ENCODE measurements at places on chromosomes 4 and X. TPM values are rescaled to one million over a fixed set of nuclear protein-coding genes. Genes with fewer than 3 reads are reported as not detected.

TRMT2B gene
- polyA plus RNA-seq = 12.1 TPM

XAGE5 gene
- polyA plus RNA-seq = not detected

IL2RG gene
- polyA plus RNA-seq = 0.26 TPM

ADH4 gene
- not detected for polyA plus RNA-seq

CXCL3 gene
- 6.3 TPM for polyA plus RNA-seq

SPANXN4 gene
- polyA plus RNA-seq = not detected

- no peak for DNase-seq
Observed at GRCh38 chr4:158422546-158422945, 99.1 kb upstream of the RXFP1 start.

DNA sequence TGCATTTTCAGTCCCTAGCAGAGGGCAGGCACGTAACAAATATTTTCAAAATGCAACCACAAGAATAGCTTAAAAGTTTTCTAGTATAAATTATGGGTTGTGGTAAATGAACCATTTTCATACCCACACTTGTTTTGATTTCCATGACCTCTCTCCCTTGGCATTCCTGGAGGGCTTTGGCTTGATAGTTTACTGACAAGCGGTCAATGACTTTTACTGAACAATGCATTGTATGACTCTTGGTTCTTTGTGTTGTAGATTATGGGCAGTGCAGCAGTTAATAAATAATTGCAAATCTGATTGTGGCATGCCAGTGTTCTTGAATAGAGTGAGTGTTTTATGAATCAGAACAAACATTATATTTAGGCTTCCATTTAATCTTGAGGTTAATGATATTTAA, 285.2 kb upstream of the ARX start:
- DNase-seq = no peak

DNA sequence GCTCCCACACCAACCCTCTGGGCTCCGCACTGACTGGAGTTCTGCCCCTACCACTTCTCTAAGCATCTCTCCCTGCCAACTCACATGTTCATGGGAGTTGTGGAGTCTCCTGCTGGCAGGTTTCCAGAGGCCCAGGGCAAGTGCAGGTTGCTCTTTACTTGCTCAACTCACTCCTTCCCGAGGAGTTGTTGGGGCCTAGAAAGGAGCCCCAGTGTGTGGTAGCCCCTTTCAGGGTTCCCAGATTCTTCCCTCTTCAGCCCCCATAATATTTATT, 52.5 kb downstream of the POF1B start:
- DNase-seq = no peak

GRCh38 chrX:129791961-129792570, 12.3 kb downstream of the SASH3 start:
- DNase-seq = no peak

DNA sequence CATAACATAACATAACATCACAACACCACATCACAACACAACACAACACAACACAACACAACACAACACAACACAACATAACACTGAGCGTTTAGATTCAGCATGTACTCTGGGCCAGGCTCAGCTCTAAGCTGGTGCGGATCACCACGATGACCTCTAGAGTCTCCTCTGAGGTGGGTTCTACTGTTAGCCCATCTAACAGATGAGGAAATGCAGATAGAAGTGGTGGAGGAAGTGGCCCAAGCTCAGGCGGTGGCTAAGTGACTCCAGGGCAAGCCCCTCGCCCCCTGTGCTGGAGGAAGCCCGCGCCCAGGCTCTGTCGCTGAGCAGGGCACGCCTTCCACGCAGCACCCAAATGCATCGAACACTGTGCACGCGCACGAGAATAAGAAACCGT, 45.3 kb upstream of the CDKN2AIP start:
- DNase-seq = no peak

GRCh38 chr4:146646593-146647325, 8.1 kb downstream of the POU4F2 start:
- no peak for DNase-seq

DNA sequence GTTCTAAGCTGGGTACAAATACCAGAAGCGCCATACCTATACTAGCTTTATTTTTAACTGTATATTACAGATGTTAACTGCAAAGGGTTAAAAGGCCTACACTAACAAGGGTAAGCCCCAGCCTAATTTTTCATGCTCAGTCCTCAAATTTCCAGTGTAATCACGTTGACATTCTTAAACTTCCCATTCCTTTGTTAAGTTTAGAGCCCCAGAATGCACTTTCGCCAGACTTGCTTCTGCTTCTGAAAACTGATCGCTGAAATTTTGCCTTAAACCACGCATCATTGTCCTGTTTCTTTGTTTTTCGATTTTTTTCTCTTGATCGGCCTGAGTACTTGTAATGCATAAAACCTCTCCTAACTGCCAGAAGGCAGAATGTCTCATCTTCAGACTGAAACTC, 2141.9 kb upstream of the AGA start:
- DNase-seq = no peak

DNA sequence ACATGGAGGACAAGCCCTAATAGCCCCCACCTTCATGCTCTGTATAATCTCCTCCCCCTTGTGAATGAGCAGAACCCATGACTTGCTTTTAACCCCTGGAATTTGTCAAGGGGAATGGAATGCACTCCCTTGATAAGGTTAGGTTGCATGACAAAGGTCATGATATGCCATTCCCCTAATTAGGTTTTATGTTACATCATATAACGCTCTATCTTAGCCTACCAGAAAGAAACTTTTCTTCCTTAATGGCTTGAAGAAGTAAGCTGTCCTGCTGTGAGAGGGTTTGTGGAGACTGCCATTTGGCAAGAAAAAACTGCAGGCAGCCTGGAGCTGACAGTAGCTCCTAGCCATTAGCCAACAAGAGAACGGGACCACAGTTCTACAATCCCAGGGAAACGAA, 399.8 kb upstream of the MAD2L1 start:
- no peak for DNase-seq

Measured in keratinocyte (primary cell).